DMS153 (cell line): ENCODE measurements at places on chromosomes 11 and 22.

- peak; percentile 77 for DNase-seq
These were observed 5.2 kb downstream of the CRTAM start for GRCh38 chr11:122843281-122844141.

DNA sequence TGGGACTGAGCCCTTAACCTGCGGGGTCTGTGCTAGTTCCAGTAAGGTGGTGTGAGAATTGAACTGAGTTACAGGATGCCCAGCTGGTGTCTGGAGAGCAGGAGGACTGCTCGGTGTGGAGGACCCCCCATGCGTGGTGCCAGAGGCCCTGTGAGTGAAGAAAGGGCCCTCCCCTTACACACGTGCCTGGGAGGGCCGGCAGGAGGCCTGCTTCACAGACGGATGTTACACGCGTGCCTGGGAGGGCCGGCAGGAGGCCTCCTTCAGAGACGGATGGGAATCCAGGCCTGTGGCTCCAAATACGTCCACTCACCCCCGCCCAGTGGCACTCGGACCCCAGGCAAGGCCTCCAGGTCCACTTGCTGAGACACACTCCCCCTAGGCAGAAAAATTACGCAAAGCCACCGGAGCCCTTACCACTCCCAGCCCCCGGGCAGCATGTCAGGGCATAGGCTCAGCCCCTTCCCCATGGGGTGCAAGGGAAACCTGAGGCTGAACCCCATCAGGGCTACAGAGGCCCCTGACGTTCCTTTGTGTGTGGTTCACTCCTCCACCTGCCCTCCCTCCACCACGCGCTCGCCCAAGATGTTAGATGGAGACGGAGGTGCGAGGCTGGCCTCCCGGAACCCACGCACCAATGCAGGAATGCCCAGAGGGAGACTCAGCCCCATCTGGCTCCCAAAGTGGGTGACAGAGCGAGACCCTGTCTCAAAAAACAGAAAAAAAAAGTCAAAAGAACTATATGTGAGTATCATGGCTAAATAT, 227.8 kb downstream of the BRD1 start:
- no peak for DNase-seq

GRCh38 chr22:45831394-45831793, 145.6 kb downstream of the WNT7B start:
- DNase-seq: no peak

- no peak for DNase-seq
These were observed 28.4 kb upstream of the RAPSN start for GRCh38 chr11:47477323-47477722.

GRCh38 chr11:26134481-26135355, 197.2 kb upstream of the ANO3 start:
- DNase-seq: no peak

GRCh38 chr11:117523680-117524079, 196.0 kb downstream of the CEP164 start:
- no peak for DNase-seq

DNA sequence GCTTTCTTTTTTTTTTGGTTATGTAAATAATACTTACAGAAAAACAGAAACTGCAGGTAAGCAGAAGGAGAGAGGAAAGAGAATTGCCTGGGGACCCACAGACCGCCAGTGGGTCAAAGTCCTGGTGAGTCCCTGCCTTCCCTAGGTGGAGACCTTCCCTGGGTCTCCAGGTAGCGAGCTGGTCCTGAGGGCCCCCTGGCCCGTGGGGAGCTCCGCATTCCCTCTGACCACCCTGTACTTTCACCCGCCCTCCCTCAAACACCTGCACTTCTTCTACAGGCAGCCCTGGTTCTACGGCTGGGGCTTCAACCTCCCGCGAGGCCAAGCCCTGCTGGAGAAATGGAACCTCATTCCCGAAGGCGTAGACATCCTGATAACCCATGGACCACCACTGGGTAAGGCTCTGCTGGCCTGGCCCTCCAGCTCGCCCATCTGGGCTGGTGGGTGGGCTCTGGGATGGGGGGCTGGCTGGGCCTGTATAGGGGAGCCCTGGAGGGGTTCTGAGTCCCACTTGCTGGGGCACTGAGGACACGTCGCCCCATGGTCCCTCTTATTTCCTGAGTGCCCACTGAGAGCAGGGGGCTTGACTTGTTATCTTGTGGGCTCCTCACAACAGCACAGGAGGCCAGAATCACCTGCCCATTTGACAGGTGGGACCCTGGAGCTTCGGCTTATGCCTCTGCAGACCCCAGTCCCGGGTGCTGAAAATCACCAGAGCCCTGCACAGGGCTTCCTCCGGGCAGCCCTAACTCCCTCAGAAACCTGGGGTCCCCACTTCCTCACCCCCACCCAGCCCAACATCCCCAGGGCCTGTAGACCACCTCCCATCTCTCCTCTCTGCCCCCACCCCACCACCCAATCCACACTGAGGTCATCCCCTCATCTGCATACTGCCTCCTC, 86.4 kb downstream of the MPPED1 start:
- DNase-seq: no peak

DNA sequence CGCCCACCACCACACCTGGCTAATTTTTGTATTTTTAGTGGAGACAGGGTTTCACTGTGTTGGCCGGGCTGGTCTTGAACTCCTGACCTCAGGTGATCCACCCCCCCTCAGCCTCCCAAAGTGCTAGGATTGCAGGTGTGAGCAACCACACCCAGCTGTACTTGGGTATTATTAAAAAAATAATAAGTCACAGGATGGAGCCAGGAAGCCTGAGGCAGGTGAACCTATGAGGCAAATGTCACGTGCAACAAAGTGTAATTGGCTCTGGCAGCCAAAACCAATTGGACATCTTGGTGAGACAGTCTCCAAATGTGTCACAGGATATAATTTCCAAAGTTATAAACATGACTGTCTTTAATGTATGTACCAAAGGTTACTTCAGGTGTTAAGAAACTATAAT, 24.0 kb upstream of the MALAT1 start:
- no peak for DNase-seq

DNA sequence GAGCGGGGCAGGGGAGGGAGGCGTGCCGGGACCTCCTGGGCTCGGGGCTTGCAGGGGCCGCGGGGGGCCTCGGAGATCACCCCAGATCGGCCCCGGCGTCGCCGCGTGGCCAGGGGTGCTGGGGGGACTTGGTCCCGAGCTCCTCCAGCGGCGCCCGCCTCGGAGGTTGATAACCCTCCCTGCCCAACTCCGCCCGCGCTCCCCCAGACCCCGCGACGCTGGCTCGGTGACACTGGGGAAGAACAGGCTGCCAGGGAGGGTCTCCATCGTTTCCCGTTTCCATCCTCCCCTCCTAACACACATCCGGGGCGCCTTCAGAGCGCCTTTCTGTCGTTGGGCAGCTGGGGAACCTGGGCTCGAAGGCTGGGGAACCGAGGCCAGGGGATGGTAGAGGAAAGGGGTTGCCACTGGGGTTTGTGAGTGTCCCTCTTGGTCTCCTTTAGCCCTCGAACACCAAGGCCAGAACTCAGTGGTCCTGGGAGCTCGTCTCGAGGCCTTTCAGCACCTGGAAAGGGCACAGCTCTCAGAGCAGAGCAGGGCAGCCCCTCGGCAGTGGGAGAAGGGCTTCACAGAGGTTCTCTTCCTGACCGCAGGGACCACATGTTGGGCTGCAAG, 431 bp downstream of the SLC37A2 start:
- DNase-seq: no peak

GRCh38 chr11:65424205-65425104, 1.9 kb downstream of the NEAT1 start:
- DNase-seq: no peak

DNA sequence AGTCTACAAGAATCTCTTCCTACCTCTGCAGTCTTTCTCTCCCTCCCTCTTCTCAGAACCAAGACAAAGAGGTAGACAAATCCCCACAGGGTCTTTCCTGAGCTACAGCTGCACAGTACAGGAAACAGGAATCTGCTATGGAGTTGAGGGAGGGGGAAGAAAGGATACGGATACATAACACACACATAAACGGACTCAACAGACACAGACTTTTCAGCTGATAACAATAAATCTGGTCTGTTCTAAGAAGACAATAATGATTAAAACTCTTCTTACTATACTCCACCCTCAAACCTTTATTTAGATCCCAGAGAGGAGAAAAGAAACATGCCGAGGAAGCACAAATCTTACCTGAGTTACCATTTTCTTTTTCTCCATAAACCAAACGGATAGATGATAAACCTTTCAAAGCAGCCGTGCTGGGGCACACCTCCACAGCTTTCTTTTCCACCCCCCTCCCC, 122.2 kb downstream of the APOL5 start:
- no peak for DNase-seq

- DNase-seq: no peak
These were observed 137.4 kb downstream of the HIPK3 start for GRCh38 chr11:33394431-33395109.

DNA sequence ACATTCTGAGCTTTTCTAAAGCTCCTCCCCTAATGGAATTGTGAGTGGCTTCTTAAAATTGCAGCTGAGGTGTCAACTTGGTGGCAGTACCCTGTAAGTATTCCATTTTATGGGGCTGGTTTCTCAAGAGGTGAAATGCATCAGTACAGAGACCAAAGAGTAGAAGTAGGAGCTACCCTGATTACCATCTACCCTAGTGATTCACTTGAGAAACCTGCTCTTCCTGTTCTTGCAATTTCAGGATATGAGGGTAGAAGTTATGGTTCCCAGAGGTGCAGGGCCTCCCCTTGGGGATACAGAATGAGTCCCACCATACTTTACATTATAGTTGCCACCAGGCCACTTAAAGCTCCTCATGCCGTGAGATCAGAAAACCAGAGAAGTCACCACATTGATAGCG, 944.6 kb downstream of the OPCML start:
- DNase-seq: no peak

- no peak for DNase-seq
These were observed 8.7 kb downstream of the ALDH3B2 start for GRCh38 chr11:67665541-67666302.

DNA sequence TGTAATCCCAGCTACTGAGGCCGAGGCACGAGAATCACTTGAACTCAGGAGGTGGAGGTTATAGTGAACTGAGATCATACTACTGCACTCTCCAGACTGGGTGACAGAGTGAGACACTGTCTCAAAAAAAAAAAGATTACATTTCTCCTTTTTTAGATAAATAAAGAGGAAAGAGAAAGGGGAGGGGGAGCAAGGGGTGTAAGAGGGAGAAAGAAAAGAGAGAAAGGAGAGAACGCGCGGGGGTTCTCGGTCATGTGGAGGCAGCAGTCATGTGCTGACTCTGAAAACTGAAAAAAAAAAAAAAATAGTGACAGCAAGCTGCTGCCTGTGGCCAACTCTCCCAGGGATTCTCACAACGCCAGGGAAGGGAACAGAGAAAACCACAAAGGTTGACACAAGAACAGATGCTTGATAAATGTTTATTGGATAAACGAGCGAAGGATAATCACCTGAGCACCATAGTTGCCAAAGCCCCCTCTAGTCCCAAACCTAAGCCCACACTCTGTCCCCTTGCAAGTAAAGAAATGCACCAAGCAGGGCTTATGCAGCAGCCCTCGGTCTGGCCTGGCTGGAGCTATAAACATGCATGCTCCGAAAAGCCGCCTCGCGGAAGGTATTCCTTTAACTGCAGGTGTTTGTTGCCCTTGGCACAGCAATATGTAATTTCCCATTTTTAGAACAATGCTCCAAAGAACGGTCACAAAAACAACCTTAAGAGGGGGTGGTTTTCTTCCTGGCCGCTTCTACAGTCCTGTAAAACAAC, 14.5 kb downstream of the SCGB1A1 start:
- no peak for DNase-seq

DNA sequence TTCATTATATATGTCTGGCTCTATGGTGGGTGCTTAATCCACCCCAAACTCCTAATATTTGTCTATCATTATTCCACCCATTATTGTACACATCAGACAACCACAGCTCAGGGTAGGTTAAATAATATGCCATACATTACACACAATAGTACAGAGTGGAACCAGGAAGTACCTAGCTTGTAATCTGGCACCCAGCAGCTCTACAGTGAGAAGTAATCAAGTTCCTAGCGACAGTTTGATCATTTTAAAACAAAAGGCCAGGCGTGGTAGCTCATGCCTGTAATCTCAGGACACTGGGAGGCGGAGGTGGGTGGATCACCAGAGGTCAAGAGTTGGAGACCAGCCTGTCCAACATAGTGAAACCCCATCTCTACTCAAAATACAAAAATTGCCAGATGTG, 141.0 kb downstream of the LARGE1 start:
- peak; percentile 37 for DNase-seq

DNA sequence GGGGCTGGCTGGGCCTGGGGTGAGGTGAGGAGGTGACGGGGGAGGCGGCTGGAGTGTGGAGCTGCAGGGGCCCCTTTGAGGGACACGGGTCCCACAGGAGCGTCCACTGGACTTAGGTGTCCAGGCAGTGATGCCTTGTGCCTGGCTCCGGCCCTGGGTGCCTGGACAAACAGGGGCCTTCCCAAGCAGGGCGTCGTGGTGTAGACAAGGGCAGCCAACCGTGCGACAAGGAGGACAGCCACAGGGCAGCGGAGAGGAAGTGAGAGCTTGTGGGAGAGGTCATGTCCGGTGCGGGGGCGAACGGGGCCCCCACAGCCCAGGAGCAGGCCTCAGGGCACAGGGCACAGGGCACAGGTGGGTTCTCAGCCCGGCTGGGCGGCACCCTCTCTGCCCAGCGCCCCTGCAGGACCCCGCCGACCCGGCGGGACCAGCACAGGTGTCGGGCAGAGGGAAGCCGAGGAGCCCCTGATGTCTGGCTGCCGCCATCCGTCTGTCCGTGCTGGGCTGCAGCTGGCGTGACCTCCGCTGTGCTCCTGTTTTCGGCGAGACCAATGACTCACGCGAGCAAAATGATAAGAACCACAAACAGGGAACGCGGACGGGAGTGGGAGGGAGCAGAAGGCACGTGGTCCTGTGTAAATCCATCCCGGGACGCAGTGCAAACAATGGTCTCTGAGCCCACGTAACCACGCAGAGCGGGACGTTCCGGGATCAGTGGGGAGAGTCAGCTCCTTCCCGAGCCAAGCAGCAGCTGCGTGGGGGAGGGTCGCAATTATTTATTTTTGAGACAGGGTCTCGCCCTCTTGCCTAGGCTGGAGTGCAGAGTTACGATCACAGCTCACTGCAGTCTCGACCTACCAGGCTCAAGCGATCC, 49.1 kb upstream of the A4GALT start:
- DNase-seq: peak; percentile 11

DNA sequence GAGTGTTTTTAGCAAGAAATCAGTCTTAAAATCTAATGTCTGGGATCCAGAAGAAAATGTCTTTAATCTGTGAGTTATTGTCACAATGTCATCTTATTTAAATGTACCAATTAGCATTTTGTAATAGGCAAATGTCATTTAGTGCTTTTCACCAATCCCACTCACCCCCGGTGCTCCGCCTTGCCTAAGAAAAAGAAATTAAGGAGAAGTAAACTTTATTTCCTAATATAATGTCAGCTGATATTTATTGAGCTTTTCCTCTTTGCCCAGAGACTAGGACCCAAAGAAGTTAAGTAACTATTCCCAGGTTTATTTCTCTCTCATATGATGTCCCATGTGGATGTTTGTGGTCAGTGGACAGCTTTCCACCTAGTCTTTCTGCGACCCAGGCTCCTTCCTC, 16.2 kb downstream of the SC5D start:
- no peak for DNase-seq

GRCh38 chr22:46242076-46242475, 8.0 kb downstream of the CDPF1 start:
- DNase-seq: no peak
